ENCODE measurements at places on chromosomes 7 and 10.

DNA sequence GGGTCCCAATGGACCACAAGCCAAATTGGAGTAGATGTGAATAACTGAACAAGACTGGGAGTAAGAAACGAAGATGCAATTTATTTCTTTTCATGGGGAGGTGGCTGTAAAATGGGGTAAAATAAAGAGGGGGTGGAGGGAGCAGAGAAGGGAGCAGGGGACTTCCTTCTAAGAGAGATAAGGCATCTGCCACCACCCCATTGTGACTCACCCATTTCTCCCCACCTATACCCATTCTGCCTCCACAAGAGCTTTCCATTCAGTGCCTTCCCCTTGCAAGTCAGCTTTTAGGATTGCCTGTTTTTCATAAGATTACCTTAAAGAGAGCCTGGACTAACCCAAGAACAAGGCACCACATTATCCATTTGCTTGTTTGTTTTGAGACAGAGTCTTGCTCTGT is 87.1 kb upstream of the PAX2 start:
- no peak overlapping the region for H3K4me3 ChIP-seq
- no peak overlapping the region for H3K27ac ChIP-seq
- H3K36me3 ChIP-seq, result no peaks in the 10 kb centered on the region
- H3K27me3 ChIP-seq, result peaks cover 92% of the 10 kb centered on the region
- DNase-seq, result no peak
- H3K4me1 ChIP-seq, result peaks cover 4% of the 10 kb centered on the region

- no peaks in the 10 kb centered on the region for H3K36me3 ChIP-seq
- H3K4me1 ChIP-seq, result no peaks in the 10 kb centered on the region
- H3K27ac ChIP-seq, result no peak overlapping the region
- H3K4me3 ChIP-seq, result no peak overlapping the region
- no peaks in the 10 kb centered on the region for H3K27me3 ChIP-seq
Measured at GRCh38 chr7:68433462-68434070, 1164.7 kb upstream of the AUTS2 start.

GRCh38 chr10:34006471-34006870 is 672.0 kb upstream of the NRP1 start:
- no peaks in the 10 kb centered on the region for H3K4me1 ChIP-seq
- H3K27me3 ChIP-seq, result no peaks in the 10 kb centered on the region
- H3K36me3 ChIP-seq, result no peaks in the 10 kb centered on the region
- no peak for DNase-seq
- H3K4me3 ChIP-seq, result no peak overlapping the region
- no peak overlapping the region for H3K27ac ChIP-seq

GRCh38 chr10:26997610-26998009 is 102.7 kb downstream of the ANKRD26 start:
- no peak overlapping the region for H3K27ac ChIP-seq
- DNase-seq, result no peak
- peaks cover 3% of the 10 kb centered on the region for H3K36me3 ChIP-seq
- H3K27me3 ChIP-seq, result no peaks in the 10 kb centered on the region

DNA sequence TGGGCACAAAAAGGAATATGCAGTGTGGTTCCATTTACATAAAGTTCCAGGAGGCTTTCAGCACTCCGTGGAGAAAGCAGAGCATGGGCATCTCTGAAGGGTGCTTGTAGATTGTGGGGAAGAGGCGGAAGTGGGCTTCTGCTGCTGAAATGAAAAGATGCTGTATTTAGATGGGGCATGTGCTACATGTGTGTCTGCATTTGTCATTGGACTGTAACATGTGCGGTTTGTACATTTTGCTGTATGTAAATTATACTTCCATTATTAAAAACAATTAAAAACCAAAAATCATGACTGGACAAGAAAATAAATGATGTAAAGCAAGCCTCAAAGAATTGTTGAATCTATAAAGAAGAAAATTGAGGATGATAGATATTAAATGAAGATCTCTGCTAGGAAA is 334.0 kb downstream of the WDR37 start:
- no peak overlapping the region for H3K27ac ChIP-seq
- H3K36me3 ChIP-seq, result no peaks in the 10 kb centered on the region
- no peaks in the 10 kb centered on the region for H3K27me3 ChIP-seq
- no peaks in the 10 kb centered on the region for H3K4me1 ChIP-seq
- no peak overlapping the region for H3K4me3 ChIP-seq
- DNase-seq, result no peak

GRCh38 chr7:8379264-8379663 is 54.1 kb upstream of the NXPH1 start:
- no peak overlapping the region for H3K4me3 ChIP-seq
- H3K27ac ChIP-seq, result no peak overlapping the region
- H3K36me3 ChIP-seq, result no peaks in the 10 kb centered on the region
- H3K27me3 ChIP-seq, result no peaks in the 10 kb centered on the region

GRCh38 chr7:46580766-46581165 is 659.7 kb upstream of the IGFBP3 start:
- DNase-seq, result no peak
- no peaks in the 10 kb centered on the region for H3K4me1 ChIP-seq
- H3K27me3 ChIP-seq, result no peaks in the 10 kb centered on the region
- H3K27ac ChIP-seq, result no peak overlapping the region
- no peak overlapping the region for H3K4me3 ChIP-seq
- H3K36me3 ChIP-seq, result no peaks in the 10 kb centered on the region
